ENCODE measurements at places on chromosomes 7 and 10.

- DNase-seq = no peak
These were observed 320.9 kb upstream of the NPSR1 start for GRCh38 chr7:34337163-34337562.

GRCh38 chr10:110265573-110266193, 39.0 kb downstream of the SMNDC1 start:
- no peak for DNase-seq

DNA sequence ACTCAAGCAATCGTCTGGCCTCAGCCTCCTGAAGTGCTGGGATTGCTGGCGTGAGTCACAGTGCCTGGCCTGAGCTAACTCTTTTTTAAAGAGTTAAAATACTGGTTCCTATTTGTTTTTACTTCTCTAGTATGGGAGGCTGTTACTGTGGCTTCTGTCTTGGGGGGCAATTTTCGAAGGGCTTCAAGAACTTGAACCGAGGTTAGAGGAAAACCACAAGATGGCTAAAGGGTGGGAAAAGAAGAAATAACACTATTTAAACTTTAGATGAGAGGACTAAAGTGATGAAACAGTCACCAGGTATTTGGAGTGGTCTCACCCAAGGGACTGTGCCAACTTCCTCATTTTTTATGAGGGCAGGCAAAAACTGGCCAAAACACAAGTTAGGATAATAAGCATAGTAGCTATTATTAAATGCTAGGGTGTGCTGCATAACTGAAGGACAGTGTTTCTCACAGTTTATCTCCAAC, 17.8 kb downstream of the MET start:
- DNase-seq = no peak

DNA sequence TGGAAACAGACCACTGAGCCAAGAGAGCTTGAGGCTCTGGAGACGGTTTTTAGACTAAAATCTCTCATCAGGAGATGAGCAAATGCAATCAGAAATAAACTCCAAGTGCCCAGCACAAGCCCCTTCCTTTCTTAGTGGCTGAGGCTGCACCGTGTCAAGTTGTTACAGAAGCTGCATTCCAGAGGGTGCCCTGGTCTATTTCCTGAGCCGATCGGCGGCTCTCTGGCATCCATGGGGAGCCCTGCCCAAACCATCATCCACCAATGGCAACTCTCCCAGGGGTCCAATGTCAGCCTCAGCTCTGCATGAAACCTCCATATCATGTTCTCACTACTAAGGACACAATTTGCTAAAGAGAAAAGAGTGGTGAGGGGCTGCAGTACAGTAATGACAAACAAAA, 89.6 kb downstream of the SVIL start:
- DNase-seq = no peak

GRCh38 chr10:76453997-76454396, 1022.6 kb downstream of the LRMDA start:
- no peak for DNase-seq

DNA sequence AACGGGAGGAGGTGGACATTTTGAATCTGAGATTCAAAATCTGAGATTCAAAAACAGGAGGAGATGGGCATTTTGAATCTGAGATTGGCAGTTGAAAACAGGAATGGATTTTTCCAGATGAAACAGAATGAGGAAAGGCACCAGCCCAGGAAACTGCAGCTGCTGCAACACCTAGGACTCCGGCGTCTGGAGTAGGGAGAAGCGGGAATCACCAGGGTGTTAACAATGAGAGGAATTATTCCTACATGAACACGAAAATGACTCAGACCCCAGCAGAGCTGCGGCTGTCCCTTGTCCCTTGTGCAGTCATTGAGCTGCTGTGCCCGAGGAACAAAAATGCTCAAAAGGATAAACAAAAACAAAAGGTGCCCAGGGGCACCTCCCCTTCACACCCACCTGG, 59.9 kb upstream of the KAT6B start:
- no peak for DNase-seq

- no peak for DNase-seq
These were observed 221.2 kb downstream of the CCSER2 start for GRCh38 chr10:84549368-84550165.

DNA sequence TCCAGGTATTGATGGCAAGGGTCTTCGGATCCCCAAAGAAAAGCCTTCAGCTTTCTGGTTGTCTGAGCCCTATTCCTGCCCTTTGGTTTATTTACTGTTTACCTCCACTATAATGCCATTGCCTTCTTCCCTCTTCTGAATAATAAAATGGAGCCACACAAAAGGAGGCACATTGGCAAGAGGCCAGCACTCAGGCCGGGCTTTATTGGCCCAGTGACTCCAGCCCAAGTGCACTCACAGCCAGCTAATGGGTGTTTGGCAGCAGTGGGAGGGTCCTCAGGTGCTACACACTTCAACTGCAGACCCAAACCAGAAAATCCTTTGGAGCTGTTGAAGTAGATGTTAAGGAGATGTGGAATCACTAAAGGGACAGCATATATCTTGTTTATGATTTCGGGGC, 336.0 kb downstream of the PLXNA4 start:
- DNase-seq = no peak

DNA sequence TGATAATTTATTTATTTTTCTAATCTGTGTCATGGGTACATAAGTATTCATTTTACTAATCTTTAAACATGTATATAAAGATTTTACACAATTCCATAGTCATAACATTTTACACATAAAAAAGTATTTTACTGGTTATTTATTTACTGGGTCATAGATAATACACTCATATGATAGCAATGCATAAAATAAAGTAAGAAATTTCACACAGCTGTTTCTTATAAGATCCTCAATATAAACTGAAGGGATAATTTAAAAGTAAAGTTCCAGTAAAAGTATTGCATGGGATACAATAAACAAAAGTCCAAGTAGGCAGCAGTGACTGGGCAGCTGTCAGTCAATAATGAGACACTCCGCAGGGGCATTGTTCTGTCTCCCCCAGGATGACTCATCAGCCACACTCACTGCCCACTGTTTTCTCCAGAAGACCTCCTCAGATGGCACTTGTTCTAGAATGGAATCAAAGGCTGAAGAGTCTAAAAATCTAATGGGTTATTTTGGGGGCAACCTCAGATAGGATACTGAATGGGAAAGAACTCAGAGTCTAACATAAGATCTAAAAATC, 32.7 kb downstream of the DPY19L1 start:
- no peak for DNase-seq

GRCh38 chr10:58086144-58086762, 181.4 kb downstream of the IPMK start:
- DNase-seq = no peak

GRCh38 chr10:11647676-11648075, 36.2 kb upstream of the USP6NL start:
- no peak for DNase-seq

GRCh38 chr10:88110355-88110754, 246.9 kb downstream of the PTEN start:
- no peak for DNase-seq

- DNase-seq = no peak
These were observed 101.2 kb downstream of the EPC1 start for GRCh38 chr10:32245760-32246159.

DNA sequence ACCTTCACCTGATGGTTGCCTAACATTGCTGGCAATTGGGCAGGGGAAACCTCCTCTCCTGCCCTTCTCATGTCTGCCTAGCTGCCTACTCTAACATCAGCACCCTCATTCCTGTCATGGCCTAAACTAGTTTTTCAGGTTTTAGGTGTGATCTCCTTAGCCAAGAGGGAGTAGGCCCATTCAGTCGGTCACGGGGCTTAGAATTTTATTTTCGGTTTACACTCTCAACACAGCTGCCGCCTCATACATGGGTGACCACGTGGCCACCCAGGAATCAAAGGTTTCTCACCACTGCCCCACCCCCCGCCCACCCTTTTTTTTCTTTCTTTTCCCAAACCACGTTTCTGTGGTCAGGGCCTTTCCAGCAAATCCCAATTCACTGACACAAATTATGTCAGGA, 97.2 kb downstream of the RALA start:
- DNase-seq = no peak

GRCh38 chr10:116961406-116962251, 43.4 kb downstream of the SHTN1 start:
- DNase-seq = no peak

GRCh38 chr7:47453093-47454061, 128.5 kb downstream of the TNS3 start:
- no peak for DNase-seq

- DNase-seq = no peak
These were observed 6.0 kb downstream of the CCDC186 start for GRCh38 chr10:114167985-114168384.

DNA sequence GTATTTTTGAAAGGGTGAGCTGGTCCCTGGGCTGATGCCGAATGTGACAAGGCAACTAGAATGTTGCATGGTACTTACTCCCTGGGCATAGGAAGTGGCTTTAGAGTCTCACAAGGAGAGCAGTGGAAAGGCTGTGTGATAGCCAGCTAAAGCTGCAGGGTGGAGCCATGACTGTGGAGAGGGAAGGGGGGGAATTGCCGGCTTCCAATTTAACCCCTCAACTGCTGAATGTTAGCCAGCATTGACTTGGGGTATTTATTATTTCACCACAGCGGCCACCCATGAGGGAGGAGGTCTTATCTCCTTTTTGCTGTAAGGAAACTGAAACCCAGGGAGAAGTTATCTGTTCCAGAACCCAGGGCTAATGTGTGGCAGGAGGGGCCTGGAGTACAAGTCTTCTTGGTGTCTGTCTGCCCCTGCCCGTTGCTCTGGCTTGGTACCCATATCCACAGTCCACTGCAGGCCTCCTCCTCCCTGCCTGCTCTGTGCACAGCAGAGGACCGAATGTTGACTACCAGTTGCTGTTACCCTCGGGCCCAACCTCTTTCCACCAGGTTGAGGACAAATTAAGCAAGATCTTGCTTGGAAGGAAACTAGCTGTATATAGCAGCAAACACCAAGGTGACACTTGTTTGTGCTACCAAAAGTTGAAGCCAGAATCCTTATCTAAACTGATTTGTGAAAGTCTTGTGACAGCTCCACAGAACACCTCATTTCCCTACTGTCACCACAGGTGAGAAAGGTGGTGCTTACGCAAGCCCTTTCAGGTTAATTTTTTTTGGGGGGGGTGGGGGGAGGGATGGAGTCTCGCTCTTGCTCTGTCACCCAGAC, 37.6 kb downstream of the WBP1L start:
- no peak for DNase-seq

DNA sequence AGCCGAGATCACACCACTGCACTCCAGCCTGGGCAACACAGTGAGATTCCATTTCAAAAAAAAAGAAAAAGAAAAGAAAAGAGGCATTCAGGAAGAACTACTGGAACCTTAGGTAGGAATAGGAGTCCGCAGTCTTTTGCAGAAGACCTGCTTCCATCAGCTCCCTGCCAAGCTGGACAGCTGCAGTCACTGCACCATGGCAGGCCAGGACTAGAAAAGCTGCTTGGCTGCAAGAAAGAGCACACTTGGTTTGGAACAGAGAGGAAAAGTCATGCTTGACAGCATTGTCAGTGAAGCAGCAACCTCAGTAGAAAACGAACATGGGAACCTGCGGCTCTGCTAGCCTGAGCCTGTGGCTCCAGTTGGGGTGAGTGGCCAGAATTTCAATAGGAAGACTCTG, 104.3 kb downstream of the MARCHF5 start:
- DNase-seq = no peak

All from activated naive CD8-positive, alpha-beta T cell treated with anti-CD3 and anti-CD28 coated beads for 36 hours (primary cell).